GM18507 (cell line): ENCODE measurements at places on chromosomes 6 and 20.

DNA sequence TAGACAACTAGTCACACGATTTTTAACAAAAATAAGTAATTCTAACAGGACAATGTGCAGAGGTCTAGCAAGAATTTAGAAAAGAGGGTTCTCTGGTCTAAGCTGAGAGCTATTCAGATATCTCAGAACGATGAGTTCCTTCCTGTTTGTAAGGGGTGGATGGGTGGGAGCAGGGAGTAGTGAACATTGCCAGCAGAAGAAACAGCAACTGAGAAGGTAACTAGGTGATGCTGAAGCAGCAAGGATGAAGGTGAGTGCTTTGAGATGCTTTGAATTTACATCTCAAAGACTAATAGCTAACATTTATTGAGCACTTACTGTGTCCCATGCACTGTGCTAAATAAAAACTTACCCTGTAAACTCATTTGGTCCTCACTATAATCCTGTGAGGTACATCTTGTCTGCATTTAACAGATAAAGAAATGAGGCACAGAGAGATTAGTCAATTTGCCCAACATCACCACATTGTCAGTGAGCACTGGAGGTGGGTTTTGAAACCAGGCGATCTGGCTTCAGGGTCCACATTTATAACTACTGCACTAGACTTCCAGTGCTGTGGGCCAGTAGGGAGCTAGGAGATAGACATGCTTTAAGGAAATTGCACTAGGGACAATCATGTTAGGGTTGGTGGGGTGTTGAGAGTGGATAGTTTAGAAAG is 15.7 kb downstream of the BRD2 start:
- no peak for DNase-seq

DNA sequence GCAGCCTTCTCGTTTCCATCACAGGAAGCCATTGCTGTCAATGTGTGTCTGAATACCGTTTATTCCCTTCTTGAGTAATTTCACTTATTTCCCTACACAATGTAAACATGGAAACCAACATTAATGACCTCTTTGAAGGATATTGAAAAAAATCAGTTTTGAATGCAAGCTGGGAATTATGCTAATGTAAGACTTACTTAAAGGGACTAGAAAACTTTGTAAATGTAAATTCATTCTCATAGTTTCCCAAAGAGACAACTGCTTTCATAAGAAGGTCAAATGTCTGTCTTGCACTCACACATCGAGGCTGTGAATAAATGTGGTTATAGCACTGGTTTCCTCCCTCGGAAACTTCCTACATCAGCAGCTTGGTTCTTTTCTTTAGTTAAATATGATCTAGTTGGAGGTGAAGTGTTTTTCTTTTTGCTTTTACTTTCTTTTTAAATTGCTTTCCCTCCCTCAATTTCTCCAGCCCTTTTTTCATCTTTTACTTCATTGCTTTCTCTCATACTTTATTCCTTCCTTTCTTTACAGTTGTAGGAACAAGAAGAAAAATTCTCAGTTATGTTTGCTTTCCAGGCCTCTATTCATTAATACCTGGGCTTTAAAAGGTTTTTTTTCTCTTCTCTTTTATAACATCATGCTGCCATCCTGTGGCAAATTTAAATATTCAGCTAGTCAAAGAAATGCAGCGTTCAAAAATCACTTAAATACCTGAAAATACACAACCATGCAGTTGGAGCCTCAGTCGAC is 108.3 kb downstream of the TNFAIP3 start:
- DNase-seq = peak; percentile 11

DNA sequence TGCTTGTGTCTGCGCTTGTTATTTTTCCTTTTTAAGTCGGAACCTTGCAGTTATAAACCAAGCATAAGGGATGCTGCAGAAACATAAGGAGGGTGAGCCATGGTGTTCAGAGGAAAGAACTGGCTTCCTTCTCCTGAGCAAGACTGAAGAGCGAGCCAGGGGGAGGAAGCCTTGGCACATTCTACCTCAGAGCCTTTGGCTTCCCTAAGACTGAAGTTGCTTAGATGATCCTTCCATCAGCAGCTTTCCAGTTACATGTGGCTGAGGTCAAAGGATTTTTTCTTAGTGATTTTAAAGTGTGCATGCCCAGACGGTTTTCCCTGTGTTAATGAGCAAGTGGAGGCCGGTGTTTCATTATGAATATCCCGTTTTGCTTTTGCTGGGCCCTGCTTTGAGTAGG is 363.8 kb downstream of the DOK5 start:
- no peak for DNase-seq

DNA sequence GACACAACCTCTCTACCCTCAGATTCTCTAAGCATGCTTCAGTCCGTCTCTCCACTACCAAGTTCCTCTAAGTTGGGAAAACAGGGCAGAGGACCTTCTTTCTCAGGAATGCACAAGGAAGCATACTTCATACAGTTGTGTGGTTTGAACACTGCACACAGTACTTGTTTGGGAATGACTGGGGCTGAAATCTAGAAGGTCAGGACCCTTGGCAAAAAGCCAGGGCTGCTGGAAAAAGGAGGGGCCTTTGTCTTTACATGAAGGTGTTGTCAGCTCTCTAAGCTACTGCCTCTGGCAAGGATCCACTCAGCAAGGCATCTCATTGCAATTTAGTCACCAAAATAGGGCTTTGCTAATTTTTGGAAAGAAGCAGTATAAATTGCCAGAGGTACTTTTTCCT is 20.7 kb upstream of the HEY2 start:
- DNase-seq = no peak

DNA sequence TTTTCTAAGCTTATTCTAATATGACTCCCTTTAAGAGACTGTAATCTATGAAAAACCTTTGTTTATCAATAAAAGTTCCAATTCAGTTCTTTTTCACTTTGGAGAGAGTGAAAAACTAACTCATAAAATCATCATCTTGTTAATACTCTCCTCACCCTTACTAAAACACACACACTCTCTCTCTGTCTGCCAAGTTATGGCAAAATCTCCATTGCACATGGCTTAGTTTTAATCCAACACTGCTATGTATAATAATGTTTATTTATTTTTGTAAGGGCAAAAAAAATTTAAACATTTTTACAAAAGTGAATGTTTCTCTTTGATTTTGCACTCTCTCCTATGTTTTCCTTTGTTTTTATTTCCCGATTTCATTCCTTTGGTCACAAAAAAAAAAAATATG is 253.2 kb downstream of the BMP7 start:
- no peak for DNase-seq

- no peak for DNase-seq
Observed at GRCh38 chr6:43290905-43291355, 7.1 kb upstream of the SLC22A7 start.

GRCh38 chr20:31719644-31720485 is 2.8 kb downstream of the BCL2L1 start:
- no peak for DNase-seq

- DNase-seq = no peak
Observed at GRCh38 chr20:40488401-40488800, 200.6 kb downstream of the MAFB start.
